ENCODE measurements at places on chromosomes 12 and 14.
A peak's percentile ranks its signal among the peaks of the same experiment; 100 is the strongest.

DNA sequence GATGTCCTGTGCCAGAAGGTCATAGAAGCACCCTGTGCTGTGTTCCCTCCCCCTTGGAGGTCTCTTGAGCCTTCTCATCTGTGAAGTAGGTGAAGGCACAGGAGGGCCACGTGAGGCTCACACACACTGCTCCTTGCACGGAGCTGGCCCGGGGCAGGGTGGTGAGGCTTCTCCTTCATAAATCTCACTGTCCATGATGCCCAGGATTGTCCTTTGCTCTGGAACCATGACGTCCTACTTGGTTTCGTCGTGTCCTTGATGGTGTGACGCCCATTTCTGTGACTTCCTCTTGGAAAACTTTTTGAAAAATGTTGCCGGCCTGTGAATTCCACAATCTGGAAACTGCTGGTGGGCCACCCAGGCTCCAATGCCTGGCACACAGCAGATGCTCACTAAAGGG, 34.4 kb downstream of the SH2B3 start:
- DNase-seq = no peak

DNA sequence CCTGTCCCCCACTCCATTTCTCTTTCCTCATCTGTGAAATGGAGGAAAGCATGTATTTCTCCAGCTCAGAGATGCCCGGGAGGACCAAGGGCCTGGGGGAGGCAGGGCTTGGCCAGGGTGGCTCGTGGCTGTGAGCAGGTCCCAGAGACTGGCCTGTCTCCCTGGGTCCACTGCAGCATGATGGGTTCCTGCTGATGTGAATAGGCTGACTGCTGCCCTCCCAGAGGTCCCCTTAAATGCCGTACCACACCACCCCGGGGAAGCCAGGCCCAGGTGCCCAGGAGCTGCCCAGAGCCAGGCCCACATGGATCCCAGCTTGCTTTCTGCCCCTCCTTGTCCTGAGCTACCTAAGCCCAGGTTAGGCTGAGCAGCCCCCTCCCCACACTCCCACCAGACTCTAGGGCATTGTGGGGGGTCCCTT, 158.2 kb upstream of the C14orf180 start:
- DNase-seq = no peak

- no peak for DNase-seq
Measured at GRCh38 chr14:56135668-56136067, 17.5 kb downstream of the PELI2 start.

- DNase-seq = peak; percentile 22
Measured at GRCh38 chr12:68482660-68483059, 128.0 kb upstream of the RAP1B start.

DNA sequence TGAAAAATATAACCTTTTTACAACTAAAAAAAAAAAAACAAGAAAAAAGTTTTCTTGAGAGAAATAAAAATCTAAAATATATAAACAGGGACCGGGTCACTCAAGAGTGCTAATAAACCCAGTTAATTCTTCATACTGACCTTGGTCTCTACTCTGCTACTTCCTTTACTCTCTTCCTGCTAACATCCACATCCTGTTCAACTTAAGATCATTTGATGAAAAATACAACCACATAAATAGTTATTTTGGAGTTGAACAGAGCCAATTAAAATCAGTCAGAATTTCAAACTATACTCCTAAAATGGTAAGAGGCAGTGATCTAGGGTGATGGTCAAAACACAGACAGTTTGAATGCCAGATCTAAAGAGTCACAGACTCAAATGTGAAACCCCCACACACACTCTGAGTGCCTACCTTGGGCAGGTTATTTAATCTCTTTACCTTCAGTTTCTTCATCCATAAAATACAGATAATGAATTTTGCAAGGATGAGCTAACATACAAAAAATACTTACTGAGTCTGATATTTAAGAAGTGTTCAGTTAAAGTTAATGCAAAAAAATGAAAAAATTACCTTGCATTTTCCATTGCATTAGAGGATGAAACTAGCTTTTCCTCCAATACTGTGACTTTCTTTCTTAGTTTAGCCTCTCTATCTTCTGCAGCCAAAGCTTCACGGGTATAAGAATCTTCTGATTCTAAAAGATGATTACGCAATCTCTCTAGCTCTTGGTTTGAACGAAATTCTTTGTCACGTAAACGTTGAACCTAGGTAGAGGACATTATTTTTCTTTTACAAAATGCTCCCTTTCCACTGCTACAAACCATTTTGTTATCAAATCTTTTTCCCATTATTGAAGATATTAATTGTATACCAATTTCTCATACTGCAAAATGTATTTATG, 40.9 kb downstream of the TRIP11 start:
- peak; percentile 1 for DNase-seq

DNA sequence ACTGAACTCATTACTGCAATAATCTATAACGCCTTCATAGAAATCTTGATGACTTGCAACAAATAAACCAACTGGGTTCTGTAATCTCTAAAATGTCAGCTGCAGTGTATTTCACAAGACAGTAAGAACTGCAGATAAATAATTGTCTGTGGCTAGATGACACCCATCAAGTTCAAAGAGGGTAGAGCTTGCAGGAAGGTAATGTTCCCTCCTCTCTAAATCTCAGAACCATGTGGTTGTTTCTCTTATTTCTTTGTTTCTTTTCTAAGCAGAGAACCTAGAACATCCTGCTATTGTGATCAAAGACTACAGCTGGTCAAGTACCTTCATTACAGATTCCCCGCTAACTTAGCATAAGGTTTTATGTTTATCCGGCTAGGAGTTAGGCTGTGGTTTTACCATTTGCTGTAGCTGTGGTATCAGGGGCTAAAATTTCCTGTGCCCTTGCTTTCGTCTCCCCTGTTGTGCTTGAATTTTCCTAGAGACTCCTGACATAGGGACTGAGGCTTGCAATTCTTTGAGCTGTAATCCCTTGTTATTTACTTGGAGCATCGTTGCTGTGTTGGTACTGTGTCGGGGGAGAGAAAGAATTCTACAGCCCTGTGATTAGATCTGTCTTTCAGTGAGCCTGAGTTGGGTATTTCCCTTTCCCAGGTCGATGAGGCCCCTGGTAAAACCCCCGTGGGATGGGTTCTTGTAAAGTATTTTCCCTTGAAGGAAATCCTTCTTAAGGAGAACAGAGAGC, 253.1 kb upstream of the BTG1 start:
- peak; percentile 80 for DNase-seq

- DNase-seq = no peak
Measured at GRCh38 chr12:54261815-54262402, 18.0 kb downstream of the CBX5 start.

GRCh38 chr14:69750495-69750894, 16.4 kb upstream of the SRSF5 start:
- DNase-seq = no peak

DNA sequence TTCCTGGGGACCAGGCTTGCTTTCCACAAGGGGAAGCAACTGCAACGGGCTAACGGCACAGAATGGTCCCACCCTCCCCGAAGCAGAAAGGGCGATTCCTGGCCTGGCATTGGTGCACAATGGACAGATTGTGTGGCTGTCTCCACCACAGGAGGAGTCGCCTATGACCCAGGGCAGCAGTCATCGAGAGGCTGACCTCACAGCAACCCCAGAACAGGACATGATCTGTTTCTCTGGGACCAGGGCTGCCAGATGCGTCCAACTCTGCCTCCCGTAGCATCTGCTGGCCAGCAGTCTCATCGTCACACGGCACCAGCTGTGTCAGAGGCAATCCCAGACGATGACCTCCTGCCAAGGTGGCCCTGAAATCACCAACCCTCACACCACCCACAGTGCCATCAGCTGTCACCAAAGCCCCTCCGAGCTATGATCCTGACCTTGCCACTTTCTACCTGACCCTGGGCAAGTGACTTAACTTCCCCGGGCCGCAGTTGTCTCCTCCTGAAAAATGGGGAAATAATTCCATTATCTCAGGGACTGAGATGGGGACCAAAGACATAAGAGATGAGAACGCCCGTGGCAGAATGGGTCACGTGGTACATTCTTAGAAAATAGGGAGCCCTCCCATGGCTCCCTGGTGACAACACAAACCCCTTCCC, 86.7 kb downstream of the CHGA start:
- no peak for DNase-seq

DNA sequence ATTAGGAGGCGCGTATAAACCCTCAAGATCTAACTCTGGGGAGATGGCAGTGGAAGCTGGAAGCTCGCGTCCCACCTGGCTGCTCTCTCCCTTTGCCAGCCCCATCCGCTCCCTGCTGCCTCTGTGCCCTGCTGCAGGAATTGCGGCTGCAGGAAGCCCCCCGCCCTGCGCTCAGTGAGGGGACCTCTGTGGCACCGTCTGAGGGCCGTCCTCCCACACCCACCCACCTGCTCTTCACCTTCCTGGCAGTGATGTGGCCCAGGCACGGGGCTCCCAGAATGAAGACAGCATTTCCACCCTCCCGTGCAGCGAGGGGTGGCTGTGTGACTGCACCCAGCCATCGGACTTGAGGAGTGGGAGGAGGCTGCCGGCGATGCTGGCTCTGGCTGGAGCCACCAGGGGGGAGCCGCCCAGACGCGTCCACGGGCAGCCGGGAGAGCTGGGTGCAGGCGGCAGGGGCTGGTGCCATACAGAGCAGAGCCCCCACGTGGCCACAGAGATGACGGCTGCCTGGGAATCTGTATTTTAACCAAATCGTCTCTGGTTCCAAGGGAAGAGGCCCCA, 28.3 kb upstream of the GALNT9 start:
- DNase-seq = no peak
